ENCODE measurements at places on chromosomes 7 and 10. TPM values are rescaled to one million over a fixed set of nuclear protein-coding genes. Genes with fewer than 3 reads are reported as not detected.

Gene HECW1
- 16.6 TPM for total RNA-seq

Gene RAPGEF5
- 0.18 TPM for total RNA-seq

Gene MOGAT3
- not detected for total RNA-seq

Gene MRPS33
- total RNA-seq: 137 TPM

Gene HNRNPH3
- total RNA-seq: 212 TPM

Gene NEURL1
- total RNA-seq: 0.78 TPM

Gene PSD
- 0.29 TPM for total RNA-seq

Gene PKD2L1
- total RNA-seq: 0.38 TPM

Gene ACTL6B
- not detected for total RNA-seq

Gene CUEDC2
- 62.6 TPM for total RNA-seq

Gene PDE6C
- not detected for total RNA-seq

Gene PRKG1
- not detected for total RNA-seq

Gene OAT
- total RNA-seq: 75.0 TPM

Gene CFAP58
- 0.27 TPM for total RNA-seq

Gene SPDYE16
- not detected for total RNA-seq

Gene WDFY4
- 0.06 TPM for total RNA-seq

Data from A549 treated with dexamethasone at 1 μM for 4 hours (cell line).